Left kidney (tissue), 8 donors: ENCODE measurements at places on chromosomes 6 and 20. TPM values are rescaled to one million over a fixed set of nuclear protein-coding genes. Genes with fewer than 3 reads are reported as not detected.

- no peak for DNase-seq
Observed at GRCh38 chr6:40816601-40817000, 222.4 kb downstream of the UNC5CL start.

DNA sequence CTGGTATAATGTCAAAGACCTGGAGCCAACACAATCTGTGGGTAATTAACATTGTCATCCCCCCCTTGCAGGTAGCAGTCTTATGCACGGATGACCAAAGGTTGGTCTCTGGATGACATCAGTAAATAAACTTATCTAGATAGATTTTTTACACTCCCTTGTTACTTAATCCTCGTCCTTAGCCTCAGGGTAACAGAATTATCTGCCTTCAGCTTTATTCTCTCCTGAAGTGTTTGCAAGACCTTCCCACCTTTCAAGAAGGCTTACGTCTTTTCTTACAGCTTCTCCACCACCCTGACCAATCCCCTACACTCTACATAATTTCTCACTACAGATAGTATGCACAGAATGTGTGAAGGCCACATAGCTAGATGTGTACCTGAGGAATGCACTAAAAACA lies 434.8 kb upstream of the HTR1E start:
- DNase-seq, result no peak

DNA sequence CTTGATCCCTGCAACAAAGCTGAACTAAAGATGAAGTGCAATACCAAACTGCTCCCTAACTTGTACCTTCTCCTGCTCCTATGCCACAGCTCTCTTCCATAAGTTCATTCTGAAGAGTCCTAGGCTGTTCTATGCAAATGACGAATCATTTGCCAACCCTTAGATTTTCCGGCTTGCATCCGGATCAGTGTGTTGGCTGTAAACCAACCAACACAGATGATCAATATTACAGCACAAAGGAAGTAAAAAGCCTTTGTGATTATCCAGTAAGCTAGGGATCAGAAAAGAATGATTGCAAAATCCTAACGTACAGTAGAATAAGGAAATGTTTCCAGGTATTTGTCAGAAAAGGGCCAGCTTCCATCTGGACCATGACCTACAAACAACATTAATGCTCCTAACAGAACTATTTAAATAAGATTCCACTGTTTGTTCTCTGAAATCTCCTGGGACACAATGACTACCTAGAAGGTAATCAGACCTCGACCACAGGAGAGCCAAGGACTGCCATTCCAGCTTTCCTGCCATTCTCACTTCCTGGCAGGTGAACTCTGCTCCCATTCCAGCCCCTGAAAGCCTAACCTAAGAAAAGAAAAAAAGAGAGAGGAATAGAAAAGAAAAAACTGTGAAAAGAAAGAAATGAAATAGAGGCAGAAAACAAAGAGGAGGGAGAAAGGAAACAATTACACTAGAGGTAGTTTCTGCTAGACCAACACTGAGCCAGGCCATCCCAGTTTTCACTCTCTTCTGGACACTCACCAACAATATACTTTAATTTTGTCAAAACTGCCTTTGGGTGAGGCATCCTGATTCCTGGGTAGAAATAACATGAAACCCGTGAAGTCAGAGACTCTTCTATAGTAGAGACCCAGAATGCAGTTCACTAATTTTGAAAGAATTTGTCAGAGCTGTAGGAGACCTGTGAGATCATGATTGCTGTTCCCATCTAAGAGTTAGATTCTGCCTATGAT lies 19.7 kb downstream of the GMDS start:
- DNase-seq, result no peak

ARID1B gene
- polyA plus RNA-seq, result 87.7 TPM

DNA sequence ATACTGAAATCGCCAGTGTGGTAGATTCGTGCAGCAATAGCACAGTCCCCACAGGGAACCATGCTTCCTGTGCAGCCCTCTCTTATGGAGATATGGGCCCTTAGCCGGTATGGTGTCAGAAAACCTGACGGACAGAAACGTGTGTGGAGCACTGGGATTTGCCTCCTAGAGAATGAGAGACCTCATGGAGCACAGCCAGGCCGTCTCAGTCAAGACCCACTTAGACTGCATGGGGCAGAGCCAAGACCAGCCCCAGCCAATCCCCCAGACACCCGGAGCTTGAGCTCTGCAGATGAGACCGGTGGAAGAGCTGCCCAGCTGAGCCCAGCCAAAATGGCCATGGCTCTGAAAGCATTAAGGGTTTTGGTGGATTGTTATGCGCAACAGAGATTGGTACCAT lies 163.7 kb downstream of the DLL1 start:
- DNase-seq, result no peak

GRCh38 chr6:14276667-14277404 lies 159.3 kb downstream of the CD83 start:
- no peak for DNase-seq

DNA sequence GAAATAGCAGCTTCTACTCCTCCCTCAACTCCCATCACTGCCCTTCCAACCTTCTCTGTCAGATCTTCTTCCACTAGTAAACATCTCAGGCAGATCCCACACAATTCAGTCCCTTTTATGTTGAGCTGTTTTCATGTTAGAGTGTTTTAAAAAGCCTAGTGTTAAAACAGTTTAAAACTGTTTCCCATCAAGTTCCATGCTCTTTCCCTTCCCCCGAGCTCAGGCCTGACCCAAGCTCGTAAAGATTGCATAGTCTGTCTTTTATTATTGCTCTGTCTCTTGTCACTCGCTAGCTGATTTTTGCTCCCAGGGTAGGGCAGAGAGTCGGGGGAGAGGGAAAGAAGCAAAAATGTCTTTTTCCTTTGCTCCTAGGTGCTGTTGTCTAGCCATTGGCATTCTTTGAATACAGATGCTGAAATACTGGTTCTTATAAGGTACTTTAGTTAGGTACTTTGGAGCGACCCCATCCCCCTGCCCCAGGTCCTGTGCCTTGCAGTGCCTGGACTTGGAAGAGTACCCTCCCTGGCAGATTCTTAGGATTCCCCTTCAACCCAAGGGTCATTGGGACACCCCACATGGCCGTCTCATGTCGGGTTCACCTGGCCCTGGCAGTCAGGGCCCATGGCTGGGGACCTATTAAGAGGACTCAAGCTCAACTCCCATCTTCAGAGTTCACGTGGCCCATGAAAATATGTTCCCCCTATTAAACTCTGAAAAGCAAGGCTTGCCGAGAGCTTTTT lies 101.2 kb upstream of the ARMC2 start:
- DNase-seq, result peak; percentile 43

- DNase-seq, result no peak
Observed at GRCh38 chr20:3798908-3799248, 2.8 kb downstream of the CDC25B start.

ASIP gene
- polyA plus RNA-seq, result 0.70 TPM

DNA sequence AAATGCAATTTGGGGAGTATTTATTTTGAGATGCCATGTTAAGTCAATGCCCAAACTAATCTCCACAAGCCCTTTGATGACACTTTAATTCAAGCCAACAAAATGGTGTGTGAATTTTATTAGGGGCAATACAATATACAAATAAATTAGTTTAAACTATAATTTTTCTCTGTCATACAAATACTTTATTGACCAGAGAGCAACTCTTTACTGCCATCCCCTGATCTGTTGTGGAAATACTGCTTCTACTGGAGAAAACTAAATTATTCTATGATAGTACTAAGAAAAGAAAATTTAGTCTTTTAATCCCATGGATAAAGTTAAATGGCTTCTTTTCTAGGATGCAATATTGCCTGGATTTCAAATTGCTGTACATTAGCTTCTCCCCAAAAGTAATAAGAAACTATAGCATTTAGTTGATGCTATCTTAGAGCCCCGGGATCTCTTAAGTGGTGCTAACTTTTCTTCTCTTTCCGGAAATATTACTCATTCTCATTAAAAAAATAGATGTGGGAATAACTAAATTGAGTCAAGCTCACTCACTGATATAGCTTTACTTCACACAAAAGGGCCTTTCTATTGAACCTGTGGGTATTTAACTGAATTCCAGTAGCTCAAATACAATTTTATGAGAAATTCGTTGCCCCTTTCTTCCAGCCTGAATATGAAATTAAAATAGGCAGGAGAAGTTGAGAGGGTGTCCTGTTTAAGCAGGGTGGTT lies 49.2 kb downstream of the SMPDL3A start:
- DNase-seq, result no peak

GRCh38 chr6:20747991-20748390 lies 213.7 kb downstream of the CDKAL1 start:
- DNase-seq, result no peak

MLN gene
- 2.1 TPM for polyA plus RNA-seq

DNA sequence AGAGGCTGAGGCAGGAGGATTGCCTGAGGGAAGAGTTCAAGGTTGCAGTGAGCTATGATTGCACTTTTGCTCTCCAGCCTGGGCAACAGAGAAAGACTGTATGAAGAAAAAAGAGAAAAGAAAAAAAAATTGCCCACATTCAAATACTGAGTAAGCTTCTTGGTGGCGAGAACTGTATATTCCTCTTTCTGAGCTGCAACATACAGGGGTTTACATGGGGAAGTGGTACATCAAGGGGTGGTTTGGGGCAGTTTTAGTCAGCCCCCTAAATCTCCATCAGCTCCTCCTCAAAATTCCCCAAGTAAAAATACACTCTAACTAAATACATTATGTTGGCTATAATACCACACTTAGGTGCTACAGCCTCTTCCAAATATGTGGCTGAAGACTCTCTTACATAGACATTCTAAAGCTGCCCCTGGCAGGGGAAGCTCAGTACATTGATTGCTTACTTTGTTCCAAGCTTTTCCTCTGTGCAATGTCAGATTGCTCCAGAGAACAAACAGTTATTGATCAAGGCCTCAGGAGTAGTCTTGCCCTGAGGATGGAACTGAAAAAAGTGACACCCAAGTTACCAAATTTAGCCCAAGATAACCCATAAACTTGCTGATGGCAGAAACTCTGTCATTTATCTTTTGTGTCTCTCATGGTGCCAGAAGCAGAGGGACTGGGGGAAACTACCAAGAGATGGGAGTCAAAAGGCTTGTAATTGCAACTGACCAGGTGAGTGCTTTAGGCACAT lies 107.4 kb upstream of the RIPOR2 start:
- DNase-seq, result no peak

GRCh38 chr6:827431-827830 lies 134.5 kb upstream of the EXOC2 start:
- no peak for DNase-seq
